ENCODE measurements at places on chromosomes 2 and 18. TPM values are rescaled to one million over a fixed set of nuclear protein-coding genes. Genes with fewer than 3 reads are reported as not detected.

The ZNF512 gene
- 30.1 TPM for total RNA-seq

The LYG1 gene
- 1.4 TPM for total RNA-seq

GRCh38 chr18:79852561-79853302, 55.0 kb downstream of the KCNG2 start:
- DNase-seq: no peak

DNA sequence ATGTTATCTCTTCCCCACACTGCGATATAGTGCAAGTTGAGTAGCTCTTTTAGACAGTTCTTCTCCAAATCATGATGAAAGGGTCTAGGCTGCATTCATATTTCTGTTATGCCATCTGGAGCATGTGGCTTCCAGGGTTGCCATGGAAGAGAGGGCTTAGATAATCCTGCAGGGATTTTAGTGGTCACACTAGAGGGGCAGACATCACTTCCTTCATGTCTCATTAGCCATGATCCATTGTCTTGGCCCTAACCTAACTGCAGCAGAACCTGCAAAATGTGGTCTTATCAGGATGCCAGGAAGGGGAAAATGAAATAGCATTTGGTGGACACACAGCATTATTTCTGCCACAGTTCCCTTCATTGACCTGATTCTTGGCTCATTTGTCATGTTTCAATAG, 83.1 kb downstream of the ADAM23 start:
- no peak for DNase-seq

The FIGN gene
- total RNA-seq: 14.0 TPM
